ENCODE measurements at places on chromosomes 3 and 15. TPM values are rescaled to one million over a fixed set of nuclear protein-coding genes. Genes with fewer than 3 reads are reported as not detected.

The PBRM1 gene
- 27.5 TPM for polyA plus RNA-seq

The SLC2A2 gene
- not detected for polyA plus RNA-seq

The FSIP1 gene
- 0.29 TPM for polyA plus RNA-seq

The GOLGA6A gene
- polyA plus RNA-seq = not detected

The GOLGA6C gene
- polyA plus RNA-seq = not detected

The ARL6IP5 gene
- 76.3 TPM for polyA plus RNA-seq

The MESP1 gene
- polyA plus RNA-seq = 17.5 TPM

The MAP6D1 gene
- 47.5 TPM for polyA plus RNA-seq

The CCDC39 gene
- polyA plus RNA-seq = 0.14 TPM

The EPHA6 gene
- 0.12 TPM for polyA plus RNA-seq

The ABTB1 gene
- 43.7 TPM for polyA plus RNA-seq

The HACD3 gene
- 97.9 TPM for polyA plus RNA-seq

The SLC22A14 gene
- polyA plus RNA-seq = not detected

The HEG1 gene
- polyA plus RNA-seq = 13.9 TPM

The WDR53 gene
- polyA plus RNA-seq = 9.8 TPM

The INKA1 gene
- polyA plus RNA-seq = 2.1 TPM

The PYGO1 gene
- polyA plus RNA-seq = 0.95 TPM

The ADPRH gene
- polyA plus RNA-seq = 1.2 TPM

The SEMA5B gene
- 4.5 TPM for polyA plus RNA-seq

The GOLGA8S gene
- polyA plus RNA-seq = not detected

The PLCH1 gene
- polyA plus RNA-seq = 1.1 TPM

The HTR3E gene
- polyA plus RNA-seq = not detected

The IL17RE gene
- polyA plus RNA-seq = 1.6 TPM

The COL7A1 gene
- polyA plus RNA-seq = 1.5 TPM

The HYAL1 gene
- 1.6 TPM for polyA plus RNA-seq

The OR4M2 gene
- not detected for polyA plus RNA-seq

The EBLN2 gene
- not detected for polyA plus RNA-seq

The CAND2 gene
- polyA plus RNA-seq = 10.3 TPM

The CACNA1D gene
- 2.8 TPM for polyA plus RNA-seq

Measured in brain (organoid and tissue), 16 donors.